Endothelial cell of coronary artery (primary cell): ENCODE measurements at places on chromosomes 11 and 22. TPM values are rescaled to one million over a fixed set of nuclear protein-coding genes. Genes with fewer than 3 reads are reported as not detected.

The OR51B5 gene
- total RNA-seq = not detected in 2 replicates

The SCN2B gene
- not detected in 2 replicates for total RNA-seq

The PKDREJ gene
- total RNA-seq = under 0.01 TPM in 1 of 2 replicates, not detected in the other

The LRRC32 gene
- 20.5 and 78.2 TPM in 2 replicates for total RNA-seq
